AG10803 (cell line): ENCODE measurements at places on chromosomes 5 and 9.

- DNase-seq, result peak; percentile 91
These were observed 102.7 kb upstream of the NREP start for GRCh38 chr5:111859533-111860270.

DNA sequence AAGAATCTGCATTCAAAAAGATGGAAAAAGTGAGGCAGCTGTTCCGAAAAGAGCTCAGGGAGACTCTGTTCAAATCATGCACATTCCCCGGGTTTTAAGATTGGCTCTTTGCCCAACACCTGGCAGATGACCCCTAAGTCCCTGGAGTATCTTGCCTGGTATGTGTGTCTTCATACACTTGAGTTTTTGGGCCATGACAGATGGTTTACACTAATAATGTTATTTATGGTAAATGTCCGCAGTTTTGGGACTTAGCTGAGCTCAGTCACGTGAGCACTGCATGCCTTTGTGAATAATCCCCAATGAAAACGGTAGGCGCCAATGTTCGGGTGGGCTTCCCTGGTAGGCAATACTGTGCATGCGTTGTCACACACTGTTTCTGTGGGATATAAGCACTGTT is 316.1 kb downstream of the PRDM9 start:
- DNase-seq, result no peak

DNA sequence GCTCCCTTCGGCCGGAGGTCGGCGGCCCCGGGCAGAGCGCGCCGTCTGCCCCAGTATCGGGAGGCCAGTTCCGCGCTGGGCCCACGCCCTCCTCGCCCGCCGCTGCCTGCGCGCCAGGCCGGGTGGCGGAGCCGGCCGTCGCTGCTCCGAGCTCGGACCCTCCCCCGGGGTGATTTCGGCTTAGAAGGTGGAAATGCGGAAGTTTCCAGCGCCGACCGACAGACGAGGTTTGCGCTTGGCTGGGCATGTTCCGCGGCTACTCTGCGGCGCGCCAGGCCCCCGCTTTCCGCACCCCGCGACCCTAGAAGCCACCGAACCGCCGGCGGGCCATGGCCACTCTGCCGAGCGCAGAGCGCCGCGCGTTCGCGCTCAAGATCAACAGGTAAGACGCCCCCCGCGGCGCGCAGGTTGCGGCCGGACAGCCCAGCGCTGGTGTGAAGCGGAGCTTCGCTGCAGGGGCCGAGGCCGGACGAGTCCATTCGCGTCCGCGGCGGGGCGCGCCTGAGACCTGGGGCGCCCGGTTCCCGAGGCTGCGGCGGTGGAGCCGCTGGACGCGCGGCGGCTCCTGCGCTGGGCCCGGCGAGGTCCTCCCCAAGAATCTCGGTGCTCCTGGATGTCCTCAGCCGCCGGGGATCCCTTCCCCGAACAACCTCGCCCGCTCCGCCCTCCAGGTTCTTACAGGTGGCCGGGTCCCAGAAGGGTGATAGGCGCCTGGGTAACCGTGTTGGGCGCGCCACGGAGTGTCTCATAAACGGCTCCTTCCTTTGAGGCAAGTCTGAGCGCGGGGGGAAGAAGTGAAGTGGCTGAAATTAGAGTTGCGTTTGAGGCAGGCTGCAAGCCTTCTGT is at the start of gene DOCK8:
TSS of gene DOCK8 (plus strand) at position 218 of the 846 bp plus-strand sequence. CDS start at position 330, 112 bp downstream.
- DNase-seq, result no peak

- no peak for DNase-seq
These were observed 62.0 kb downstream of the ENC1 start for GRCh38 chr5:74578356-74579044.

GRCh38 chr9:1207686-1208085 is 157.5 kb downstream of the DMRT2 start:
- peak; percentile 79 for DNase-seq

- peak; percentile 57 for DNase-seq
These were observed 76.4 kb downstream of the EPB41L4B start for GRCh38 chr9:109244179-109245132.

GRCh38 chr9:81526587-81526986 is 162.8 kb downstream of the TLE1 start:
- peak; percentile 69 for DNase-seq
